T follicular helper cell (primary cell): ENCODE measurements at places on chromosomes 2 and 18.

DNA sequence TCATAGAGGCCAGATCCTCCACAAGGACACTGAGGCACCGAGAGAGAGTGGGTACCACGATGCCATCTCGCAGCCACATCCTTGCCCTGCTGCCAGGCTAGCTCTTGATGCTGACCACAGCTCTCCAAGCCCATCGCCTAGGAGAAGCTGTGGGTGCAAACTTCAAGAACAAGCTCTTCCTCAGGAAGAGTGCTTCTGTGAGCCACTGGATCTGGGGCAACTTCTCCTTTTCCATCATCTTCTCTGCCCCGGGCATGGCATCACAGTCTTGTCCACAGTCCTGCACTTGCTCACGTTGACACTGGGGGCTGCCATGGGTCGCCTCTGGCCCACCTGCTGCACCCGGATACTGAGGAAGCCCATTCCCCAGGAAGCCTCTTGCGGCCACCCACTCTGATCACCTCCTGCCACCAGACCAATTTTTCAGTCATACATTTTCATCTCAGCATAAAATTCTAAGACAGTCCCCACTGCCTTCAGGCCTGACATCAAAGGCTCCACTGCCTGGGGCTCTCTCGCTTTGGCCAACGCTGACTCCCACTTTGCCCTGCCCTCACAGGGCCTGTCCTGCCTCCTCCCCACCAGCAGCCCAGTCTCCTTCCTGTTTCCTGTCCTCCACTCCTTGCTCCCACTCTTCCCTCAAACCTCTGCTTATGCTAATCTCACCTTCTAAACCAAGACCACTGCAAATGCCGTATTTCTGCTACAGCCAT is 243.9 kb downstream of the AFF3 start:
- DNase-seq = no peak

DNA sequence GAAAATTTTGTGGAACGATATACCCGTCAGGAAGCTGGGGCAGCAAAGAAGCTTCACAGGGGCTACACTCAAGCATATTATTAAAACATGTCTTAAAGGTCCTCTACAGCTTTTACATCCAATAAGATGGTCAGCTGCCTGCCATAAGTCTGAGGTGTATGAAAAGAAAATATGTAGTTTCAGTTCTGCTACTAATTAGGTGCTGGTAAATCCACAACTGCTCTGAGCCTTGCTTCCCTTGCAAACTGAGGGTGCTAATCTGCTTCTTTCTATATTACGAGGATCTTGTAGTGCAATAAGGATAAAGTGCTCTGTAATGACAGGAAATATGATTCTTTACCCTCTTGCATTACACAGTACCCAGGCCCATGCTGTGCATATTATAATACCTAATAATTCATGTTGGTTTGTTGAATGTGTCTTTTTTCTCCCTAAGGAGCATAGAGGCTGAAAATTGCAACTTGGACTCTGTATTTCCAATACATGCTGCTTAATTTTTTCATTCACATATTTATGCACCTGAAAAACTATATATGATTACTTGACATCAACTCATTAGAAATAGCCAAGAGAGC is 14.5 kb upstream of the SLC8A1 start:
- no peak for DNase-seq

- no peak for DNase-seq
Measured at GRCh38 chr18:44715842-44716241, 35.2 kb downstream of the SETBP1 start.

GRCh38 chr18:45449418-45450227 is 165.7 kb upstream of the SLC14A2 start:
- DNase-seq = no peak

DNA sequence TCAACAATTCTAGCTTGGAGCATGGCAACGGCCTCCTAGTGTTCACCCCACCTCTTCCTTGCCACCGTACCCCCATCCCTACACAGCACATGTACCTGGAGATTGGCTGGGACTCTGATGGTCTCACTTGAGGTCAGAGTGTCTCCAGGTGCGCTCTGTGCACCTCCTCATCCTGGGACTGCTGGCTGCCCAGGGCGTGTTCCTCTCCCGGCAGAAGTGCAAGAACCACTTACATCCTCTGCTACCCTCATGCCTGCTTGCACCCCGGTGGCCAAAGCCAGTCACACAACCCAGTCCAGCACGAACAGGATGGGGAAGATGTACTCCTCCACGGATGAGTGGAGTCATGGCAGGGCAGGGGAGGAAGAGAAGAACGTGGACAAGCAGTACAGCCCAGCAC is 151.5 kb downstream of the ASB1 start:
- no peak for DNase-seq

GRCh38 chr2:85875350-85876050 is 13.3 kb downstream of the ST3GAL5 start:
- DNase-seq = no peak

DNA sequence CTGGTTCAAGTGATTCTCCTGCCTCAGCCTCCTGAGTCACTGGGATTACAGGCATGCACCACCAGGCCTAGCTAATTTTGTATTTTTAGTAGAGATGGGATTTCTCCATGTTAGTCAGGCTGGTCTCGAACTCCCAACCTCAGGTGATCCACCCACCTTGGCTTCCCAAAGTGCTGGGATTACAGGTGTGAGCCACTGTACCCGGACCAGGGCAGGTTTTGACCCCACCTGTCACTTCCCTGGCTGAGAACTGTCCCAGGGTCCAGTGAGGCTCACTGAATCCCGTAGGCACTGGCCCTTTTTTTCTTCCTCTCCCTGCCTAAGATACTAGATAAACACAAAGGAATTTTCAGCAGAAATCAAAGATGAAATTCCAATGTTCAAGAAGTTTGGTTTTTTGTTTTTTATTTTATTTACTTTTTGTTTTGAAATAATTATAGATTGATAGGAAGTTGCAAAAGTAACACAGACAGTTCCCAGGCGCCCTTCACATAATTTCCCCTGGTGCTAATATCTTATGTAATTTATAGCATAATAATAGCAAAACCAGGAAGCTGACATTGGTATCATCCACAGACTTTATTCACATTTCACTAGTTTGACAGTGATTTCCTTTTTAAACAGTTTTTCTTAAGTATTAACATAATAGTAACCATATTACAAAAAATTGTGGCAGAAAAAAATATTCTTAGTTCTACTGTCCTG is 52.4 kb upstream of the B3GNT7 start:
- no peak for DNase-seq

DNA sequence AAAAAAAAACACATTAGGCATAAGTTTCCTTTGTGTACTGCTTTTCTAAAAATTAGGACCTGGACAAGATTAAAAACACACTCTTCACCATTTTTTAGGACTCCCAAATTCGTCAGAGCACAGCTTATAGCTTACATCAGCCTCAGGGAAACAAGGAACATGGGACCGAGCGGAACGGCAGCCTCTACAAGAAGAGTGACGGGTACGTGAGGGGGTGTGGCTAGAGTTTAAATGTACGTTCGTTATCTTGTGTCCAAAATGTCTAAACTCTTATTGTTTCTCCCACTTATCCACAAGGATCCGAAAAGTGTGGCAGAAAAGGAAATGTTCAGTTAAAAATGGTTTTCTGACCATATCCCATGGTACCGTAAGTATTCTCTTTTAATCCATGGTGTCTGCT is 78.9 kb downstream of the ITGB1BP1 start:
- DNase-seq = no peak

DNA sequence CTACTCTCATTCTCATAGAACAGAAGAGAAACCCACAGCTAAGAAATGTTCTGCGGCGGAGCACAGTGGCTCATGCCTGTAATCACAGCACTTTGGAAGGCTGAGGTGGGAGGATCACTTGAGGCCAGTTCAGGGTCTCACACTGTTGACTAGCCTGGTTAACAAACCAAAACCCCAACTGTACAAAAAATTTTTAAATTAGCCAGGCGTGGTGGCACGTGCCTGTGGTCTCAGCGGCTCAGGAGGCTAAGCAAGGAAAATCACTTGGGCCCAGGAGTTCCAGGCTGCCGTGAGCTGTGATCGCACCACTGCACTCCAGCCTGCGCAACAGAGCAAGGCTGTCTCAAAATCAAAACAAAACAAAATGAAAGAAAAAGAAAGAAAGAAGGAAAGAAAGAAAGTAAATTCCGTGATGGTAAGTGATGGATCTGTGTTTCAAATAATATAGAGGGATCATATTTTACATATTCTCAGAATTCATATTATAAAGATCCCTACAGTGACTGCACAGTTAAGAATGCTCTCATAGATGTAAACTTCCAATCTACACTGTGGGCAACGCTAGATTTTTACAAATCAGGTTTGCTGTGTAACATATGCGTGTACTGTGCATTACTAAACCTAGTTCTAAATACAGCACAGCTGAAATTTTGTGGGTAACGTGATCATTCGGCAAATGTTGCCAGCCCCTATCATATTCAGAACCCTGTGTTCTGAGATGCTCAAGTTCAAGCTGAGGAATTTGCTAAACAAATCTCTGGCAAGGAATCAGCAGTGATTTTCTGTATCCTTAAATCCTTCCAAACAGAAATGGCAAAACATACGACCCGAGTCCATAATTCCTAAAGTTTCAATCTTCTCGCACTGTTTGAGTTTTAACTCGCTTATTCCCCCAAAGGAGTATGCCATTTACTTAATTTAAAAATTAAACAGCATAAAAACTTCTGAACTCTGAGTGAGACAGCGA is 1.2 kb upstream of the RAB12 start:
- DNase-seq = no peak

- no peak for DNase-seq
Measured at GRCh38 chr18:3552305-3552704, 102.3 kb downstream of the TGIF1 start.

GRCh38 chr18:9404565-9405060 is 70.0 kb downstream of the TWSG1 start:
- DNase-seq = no peak

DNA sequence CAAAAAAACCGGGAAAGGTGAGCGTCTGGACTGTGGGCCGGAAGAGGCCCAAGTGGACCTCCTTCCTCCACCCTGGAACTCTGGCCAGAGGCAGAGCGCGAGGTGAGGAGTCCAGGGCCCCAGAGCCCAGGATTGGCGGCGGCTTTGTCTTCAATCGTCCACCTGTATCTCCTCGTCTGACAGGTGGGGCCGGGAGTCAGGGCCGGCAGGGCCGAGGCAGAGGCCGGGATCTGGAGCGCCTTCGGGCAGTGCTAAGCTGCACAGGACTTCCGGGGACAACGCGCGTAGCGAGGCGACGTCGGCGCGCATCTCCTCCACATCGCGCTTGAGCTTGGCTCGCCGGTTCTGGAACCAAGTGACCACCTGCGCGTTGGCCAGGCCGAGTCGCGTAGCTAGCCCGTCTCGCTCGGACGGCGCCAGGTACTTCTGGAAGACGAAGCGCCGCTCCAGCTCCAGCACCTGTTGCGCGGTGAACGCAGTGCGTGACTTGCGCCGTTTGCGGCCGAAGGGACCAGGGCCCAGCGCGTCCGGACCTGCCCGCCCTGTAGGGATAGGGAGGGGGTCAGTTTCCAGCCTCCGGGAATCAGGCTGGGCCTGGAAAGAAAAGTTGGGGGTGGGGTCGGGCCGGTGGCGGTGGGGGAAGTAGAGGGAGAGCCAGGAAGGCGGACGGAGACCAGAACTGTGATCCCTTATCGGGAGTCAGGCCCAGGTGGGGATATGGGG is 1.5 kb downstream of the LBX2 start:
- no peak for DNase-seq

- DNase-seq = no peak
Measured at GRCh38 chr18:21896732-21897336, 156.2 kb downstream of the MIB1 start.

GRCh38 chr2:119202610-119203310 is 20.9 kb upstream of the STEAP3 start:
- no peak for DNase-seq

GRCh38 chr2:20153131-20153851 is 71.6 kb downstream of the SDC1 start:
- DNase-seq = no peak

- no peak for DNase-seq
Measured at GRCh38 chr2:120538691-120539423, 192.9 kb downstream of the INHBB start.
